AG09309 (cell line): ENCODE measurements at places on chromosomes 4 and X.

DNA sequence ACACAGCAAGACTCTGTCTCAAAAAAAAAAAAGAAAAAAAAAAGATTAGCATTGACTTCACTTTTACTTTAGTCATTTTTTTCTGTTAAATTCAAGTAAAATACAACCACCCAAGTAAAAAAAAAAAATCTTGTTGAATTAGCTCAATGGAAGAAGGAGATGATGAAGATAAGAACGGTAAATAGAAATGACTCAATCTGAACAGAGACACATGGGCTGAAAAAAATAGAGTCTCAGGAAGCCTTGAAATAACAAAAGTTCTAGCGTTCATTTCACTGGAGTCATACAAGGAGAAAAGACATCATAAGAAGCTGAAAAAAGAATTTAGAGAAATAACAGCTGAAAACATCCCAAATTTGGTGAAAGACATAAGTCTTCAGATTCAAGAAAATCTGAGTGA, 75.5 kb downstream of the CASP3 start:
- no peak for DNase-seq

GRCh38 chr4:37956941-37957340, 3.3 kb upstream of the PTTG2 start:
- no peak for DNase-seq

- DNase-seq: peak; percentile 97
These were observed 52.1 kb downstream of the PDGFRA start for GRCh38 chr4:54281054-54281766.

DNA sequence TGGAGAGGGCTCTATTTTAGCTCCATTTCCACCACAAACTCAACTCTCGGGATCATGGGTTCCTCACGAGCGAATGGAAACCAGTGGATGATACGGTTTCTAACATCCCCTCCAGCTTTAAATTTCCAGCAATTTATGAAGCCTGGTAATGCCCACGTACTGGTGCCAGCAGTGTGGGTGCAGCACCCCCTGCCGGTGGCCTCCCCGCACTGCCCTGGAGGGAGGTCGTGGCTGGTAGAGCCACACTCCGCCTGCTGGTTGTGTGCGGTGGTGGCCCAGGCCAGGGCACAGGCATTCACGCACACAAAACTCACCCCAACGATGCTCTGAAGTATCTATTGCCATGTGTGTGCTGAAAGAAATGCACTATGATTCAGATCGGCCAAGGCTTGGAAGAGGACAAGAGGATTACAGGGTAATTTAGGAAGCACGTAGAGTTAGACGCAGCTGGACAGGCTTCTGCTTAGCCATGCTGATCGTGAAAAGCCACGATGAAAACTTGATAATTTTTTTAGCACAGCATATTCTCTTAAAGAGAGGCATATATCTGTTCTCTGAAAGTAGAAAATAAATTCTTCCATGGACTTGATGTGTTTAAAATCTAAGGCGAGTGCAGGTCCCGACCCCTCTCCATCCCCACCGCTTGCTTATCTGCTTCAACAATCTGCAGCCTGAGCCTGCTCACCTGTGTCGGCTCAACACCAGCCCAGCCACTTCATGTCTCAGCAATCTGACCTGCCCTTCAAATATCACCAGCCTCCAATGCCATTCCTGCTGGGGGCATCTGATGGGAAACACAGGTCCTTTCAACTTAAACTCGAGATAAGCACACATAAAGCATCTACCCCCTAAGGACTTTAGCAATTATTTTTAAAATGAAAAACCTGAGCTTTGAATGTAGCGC, 59.1 kb downstream of the SCD5 start:
- no peak for DNase-seq

DNA sequence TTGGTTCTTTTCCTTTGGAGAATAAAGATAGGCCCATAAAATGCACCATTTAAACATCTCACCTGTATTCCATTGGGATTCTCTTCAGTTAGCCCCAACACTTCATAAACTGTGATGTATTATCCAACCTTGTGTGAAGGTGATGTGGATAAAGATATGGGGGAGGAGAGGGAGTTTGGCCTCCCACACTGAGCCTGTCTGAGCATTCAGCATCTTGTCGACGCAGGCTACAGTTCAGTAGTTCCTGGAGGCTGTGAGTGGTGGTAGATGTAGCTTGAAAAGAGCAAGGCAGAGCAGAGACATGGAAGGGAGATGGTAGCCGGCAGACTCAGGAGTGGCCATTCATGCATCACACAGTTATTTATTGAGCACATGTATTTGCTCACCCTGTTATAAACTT, 292.4 kb upstream of the PITX2 start:
- DNase-seq: no peak
